ENCODE measurements at places on chromosomes 2 and 18.
A peak's percentile ranks its signal among the peaks of the same experiment; 100 is the strongest.

- DNase-seq, result peak; percentile 88
These were observed at the start of gene ZNF892 for GRCh38 chr2:95207111-95207961. Gene ZNF892, plus strand, starts transcription at chr2:95207521. Its CDS starts 295 bp downstream, at chr2:95207816.

DNA sequence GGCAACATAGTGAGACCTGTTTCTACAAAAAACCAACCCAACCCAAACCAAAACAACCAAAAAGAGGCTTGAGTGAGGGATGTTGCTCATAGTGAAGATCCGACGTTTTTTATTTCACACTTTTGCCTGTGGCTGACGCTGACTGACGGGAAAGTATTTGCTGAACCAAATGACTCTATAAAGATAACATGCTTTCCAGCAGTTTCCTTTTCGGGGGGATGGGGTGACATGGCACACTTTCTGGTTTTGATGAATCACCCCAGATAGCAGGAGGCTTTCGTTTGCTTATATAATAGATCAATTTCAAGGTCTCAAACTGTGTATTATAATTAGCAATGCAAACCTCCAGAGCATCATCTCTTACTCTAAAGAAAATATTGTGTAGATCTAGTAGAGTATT lies 150.8 kb downstream of the AQP4 start:
- no peak for DNase-seq

- no peak for DNase-seq
These were observed 684.6 kb upstream of the ID2 start for GRCh38 chr2:7997279-7997678.

DNA sequence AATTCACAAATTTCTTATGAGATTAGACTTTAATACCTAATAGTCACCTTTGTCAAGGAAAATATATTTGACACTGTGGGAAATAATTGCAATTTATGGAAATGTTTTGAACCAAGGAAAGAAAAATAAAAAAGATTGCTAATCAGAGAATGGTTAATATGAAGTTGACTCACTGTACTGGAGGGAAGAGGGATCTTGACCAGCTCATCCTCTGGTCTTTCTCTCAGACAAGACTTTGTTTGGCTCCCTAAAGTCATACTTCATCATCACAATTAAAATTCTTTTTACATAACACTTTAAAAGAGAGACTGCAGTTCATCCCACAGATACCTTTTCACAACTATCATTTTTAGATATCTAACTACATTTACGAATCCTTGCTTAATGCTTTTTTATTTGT lies 538.5 kb upstream of the ZEB2 start:
- no peak for DNase-seq

- DNase-seq, result no peak
These were observed 132.2 kb downstream of the ANTXR1 start for GRCh38 chr2:69145204-69145603.

GRCh38 chr18:9712611-9713010 lies 4.5 kb downstream of the RAB31 start:
- peak; percentile 50 for DNase-seq

DNA sequence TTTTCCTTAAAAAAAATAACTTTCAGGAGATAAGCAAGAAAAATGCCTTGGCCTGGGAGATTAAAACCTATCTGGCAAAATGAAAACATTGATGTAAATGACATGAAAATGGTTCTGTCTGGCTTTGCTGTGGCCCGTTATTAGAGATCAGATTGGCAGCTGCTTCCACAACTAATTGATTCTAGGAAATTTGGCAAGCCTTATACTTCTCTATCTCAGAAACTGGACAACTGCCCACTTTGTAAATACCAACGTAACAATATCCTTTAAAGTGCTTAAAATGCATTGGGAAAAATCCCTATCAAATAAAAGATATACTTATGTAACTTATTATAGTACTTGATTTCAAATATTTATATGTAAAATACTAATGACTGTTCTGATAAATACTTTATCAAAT lies 14.2 kb upstream of the SKA1 start:
- no peak for DNase-seq

GRCh38 chr18:477565-477964 lies 22.9 kb downstream of the COLEC12 start:
- DNase-seq, result no peak

DNA sequence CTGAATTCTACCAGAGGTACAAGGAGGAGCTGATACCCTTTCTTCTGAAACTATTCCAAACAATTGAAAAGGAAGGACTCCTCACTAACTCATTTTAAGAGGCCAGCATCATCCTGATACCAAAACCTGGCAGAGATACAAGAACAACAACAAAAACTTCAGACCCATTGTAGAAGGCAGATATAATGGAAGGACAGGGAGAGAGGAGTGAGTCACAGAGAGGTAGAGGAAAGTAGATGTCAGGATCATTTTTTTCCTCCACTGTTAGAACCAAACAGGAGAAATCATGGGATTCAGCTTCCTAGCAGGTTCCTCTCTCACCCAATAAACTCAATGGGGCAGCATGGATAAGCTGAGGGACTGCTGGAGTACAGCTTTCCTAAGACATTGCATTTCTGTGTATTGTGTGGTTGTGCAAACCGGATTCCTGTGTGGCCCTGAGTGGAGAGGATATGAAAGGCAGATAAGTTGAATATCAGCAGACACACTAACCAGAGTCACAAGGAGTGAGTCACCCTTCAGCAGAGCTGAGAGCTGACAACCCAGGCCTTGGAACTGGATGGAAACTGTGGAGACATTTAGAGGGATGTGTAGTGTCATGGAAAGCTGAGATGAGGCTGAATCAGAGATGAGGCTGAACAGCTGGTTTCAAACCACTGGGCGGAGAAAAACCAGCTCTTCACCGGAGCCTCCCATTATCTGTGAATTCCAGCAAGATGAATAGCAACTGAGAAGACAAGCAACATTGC lies 60.9 kb upstream of the MMADHC start:
- peak; percentile 98 for DNase-seq

DNA sequence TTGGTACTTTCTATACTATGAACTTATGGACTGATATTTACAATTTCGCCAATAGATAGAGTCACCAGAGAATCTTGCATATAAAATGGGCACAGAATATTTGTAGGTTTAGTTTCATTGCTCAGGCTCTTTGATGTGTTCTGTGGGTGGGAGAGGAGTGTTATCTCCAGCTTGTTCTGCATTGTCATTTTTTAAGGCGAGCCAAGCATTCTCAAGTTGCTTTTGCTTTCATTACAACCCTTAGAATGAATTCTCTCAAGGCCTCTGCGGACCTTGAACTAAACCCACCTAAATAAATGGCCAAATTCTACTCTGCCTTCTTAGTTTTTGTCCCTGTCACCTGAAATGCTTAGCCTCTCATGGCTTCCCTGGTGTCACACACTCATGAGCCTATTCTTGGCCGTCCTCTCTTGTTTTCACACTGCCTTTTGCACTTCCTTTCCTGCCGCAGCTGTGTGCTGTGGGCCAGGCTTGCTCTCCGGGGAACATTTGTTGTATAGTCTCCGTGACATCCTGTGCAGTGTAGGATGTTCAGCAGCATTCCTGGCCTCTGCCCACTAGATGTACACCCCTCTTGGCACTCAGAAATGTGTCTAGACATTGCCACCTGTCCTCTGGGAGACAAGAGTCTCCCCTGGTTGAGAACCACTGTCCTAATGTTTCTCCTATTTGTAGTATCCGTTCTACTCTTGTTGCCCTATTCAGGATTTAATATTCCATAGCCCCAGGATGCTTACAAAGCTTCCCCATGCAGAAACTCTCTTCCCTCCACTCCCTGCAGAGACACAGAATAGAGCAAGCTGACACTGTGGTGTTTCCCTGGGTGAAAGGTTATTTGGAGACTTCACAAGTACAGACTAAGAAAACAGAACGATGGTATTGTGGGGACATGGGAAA lies 255.6 kb downstream of the PTPRM start:
- DNase-seq, result no peak

DNA sequence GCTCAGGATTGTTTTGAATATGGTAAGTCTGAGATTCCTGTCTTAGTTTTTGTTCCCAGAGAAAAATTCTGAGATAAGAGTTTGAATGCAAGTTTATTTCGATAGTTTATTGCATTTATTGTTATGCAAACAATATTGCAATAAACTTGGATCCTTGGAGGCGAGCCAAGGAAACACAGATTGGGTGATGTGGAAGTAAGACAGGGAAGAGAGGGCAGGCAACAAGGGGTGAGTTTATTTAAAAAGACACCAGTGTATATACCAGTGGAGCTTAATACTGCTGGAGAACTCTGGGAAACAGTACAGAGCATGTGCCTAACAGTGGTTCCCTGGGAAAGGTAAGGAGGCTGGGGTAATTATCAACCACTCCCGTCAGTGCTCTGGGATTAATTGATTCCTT lies 87.5 kb upstream of the NEDD4L start:
- no peak for DNase-seq

DNA sequence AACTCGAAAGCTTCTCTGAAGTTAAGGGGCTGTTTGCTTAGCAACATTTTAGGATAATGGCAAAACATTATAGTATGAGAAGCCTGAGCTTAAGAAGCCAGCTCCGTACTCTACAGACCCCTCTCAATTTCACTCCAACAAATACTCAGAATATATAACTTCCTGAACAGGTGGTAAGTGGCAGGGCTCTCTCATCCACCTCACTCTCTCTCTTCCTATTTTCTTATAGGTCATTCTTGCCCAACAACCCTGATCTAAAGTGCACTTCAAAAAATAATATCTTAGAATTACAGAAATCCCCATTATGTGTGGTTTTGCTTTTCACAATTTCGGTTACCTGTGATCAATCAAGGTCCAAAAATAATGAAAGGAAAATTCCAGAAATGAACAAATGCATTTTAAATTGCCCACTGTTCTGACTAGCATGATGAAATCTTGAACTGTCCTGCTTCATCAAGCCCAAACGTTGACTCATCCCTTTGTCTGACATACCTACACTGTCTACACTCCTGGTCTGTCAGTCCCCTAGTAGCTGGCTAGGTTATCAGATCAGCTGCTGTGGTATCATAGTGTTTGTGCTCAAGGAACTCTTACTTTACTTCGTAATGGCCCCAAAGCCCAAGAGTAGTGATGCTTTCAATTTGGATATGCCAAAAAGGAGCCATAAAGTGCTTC lies 122.8 kb upstream of the COL5A2 start:
- no peak for DNase-seq

GRCh38 chr18:52936931-52937330 lies 596.9 kb downstream of the DCC start:
- no peak for DNase-seq

- no peak for DNase-seq
These were observed 30.3 kb downstream of the SULT1C4 start for GRCh38 chr2:108407864-108408729.

DNA sequence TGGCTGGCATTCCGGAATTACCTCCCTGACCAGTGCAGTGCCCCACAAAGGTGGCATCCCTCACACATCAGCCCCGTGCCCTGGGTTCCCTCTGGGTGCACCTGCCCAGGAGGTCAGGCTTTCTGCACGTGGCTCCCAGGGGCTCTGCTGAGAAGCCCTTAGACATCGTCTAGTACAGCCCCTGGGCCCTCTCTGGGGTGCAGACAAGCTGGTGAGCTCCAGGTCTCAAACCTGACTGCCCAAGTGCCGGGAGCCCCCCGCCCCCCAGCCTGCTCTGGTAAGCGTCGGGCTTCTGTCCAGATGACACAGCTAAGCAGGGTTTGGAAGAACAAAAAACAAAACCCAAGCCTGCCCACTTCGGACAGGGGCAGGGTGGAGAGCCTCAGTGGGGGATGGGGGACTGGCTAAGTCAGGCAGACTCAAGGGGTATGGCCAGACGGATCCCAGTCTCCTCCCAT lies 20.2 kb downstream of the TWIST2 start:
- DNase-seq, result peak; percentile 87

GRCh38 chr2:173122936-173123335 lies 47.3 kb downstream of the MAP3K20 start:
- no peak for DNase-seq

DNA sequence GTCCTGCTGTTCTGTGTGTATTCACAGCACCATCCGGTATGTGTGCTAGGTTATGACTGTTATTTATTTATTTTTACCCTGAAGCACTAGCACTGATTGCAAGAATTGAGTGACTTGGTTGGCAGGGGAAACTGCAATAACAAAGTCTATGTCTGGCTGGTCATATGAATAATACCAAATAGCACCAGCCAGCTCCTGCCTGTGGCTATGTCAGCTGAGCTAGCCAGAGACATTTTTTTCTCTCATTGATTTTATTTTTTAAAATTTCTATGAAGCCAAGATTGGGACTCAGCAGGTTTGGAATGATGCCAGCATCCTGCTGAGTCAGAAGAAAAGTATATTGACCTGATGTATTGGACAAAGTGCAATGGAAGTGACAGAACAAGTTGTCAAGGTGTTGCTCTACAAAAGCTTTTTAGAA lies 188.5 kb upstream of the CDH2 start:
- peak; percentile 36 for DNase-seq

GRCh38 chr2:181332044-181332605 lies 125.1 kb upstream of the ITGA4 start:
- no peak for DNase-seq

- DNase-seq, result no peak
These were observed 49.9 kb downstream of the UGP2 start for GRCh38 chr2:63891488-63892030.

DNA sequence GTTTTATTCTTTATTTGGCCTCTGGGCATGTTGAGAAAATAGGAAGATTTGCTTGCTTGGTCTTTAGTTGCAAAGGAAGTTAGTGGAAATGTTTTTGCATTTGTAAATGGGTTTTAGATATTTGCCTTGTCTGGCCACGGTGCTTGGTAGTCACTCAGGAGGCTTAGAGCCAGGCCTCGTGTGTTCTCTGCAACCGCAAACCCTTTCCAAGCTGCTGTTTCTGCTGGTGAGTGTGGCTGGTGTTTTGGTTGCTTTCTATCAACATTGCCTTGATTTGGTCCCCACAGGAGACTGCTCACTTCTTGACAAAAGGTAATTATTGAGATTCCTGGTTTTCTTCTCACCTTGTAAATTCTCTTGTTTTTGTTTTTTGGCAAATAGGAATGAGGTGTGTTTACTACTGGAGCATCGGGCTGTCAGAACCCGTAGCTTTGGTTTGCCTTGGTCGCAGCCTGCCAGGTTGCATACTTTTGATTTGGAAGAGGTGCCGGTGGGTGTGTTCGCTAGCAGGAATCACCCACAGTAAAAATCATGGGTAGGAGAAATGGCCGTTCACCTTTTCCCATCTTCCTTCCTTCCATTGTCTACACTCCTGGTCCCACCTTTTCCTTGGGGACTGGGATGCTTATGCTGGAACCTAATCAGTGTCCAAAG lies 15.8 kb downstream of the ASAP2 start:
- peak; percentile 51 for DNase-seq

- DNase-seq, result no peak
These were observed 59.1 kb upstream of the MCFD2 start for GRCh38 chr2:46974659-46975058.

- DNase-seq, result peak; percentile 18
These were observed 125.4 kb downstream of the CTIF start for GRCh38 chr18:48663931-48664847.
